ENCODE measurements at places on chromosomes 7 and 10.

DNA sequence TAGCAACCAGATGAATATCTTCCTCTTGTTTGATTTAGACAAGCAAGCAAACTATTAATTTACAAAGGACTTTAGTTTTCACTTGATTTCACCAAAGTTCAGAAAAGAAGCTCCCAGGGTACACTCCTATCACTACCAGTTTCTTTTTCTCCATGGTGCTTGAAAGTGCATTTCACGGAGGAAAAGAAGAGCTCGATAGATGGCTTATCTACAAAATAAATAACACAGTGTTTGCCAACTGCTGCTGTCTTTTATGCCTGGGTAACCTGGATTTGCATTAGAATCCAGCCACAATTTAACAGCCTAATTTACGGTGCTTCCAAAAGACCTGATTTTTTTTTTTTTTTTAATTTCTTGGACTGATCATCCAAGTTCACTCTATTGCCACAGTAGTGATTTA is 275.7 kb downstream of the GPR37 start:
- DNase-seq: no peak

DNA sequence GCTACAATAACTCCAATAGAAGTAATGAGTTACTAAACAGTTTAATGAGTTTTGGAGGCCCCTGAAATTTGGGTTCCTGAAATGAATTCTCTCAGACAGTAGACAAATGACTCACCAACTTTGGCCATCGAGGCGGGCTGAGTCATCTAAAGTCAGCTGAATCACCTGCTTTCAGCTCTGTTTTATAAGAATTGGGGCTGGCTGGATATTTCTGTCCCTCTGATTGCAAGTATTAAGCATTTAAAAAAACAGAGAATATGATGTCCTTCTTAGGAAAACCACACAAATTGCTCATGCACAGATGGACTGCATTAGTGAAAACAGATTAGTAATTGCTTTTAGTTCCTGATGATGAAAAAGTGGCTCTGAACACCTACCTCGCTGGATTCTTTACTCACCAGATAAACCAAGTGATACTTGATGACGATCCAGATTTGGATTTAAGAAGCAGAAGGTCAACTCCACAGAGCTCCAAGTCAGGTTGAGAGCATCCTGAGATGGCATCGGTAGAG is 59.1 kb downstream of the ZNF365 start:
- no peak for DNase-seq

GRCh38 chr10:68224810-68225209 is 7.1 kb downstream of the ATOH7 start:
- no peak for DNase-seq

DNA sequence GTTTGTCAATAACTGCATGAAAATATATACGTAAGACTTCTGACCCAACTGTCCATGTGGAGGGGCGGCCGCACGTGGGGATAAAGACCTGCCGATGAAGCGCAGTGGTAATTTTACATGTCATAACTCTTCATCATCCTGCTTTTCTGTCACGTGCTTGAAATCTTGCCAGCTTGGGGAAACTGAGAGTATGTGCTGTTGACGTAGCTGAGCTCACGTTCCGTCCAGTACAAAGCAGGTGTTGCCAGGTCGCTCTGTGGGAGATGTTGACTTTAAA is 105.1 kb downstream of the INPP5A start:
- no peak for DNase-seq

DNA sequence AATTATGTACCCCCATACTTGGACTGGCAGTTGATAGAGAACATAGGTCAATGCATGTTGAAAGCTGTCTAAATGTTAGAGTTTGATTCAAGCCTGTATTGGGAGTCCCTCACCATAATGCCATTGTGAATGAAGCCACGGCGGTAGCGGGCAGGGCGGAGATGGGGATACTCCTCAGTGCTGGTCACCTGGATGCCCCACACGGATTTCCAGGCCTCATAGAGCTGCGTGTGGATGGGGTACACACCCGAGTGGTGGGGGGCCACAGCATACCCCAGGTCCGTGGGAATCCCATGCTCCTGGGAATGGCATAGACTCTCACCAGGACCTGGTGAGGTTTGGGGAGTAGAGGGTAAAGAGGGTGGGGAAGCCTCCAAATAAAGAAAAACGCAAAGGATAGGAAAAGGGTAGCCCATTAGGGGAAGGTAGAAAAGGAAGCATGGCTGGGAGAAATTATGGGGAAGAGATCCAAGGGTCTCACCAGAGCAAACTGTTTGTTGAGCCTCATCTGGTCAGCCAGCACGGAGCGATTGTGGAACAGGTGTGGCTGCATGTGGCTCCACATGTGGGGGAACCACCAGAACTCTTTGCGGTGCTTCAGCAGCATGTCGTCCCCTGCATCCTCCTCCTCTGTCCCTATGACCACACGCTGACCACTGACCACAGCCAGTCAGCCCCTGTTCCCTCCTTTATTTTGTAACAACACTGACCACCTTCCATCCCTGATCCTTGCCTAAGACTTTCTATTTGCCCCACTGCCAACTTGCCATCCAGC is 5.0 kb downstream of the NDST2 start:
- DNase-seq: no peak

DNA sequence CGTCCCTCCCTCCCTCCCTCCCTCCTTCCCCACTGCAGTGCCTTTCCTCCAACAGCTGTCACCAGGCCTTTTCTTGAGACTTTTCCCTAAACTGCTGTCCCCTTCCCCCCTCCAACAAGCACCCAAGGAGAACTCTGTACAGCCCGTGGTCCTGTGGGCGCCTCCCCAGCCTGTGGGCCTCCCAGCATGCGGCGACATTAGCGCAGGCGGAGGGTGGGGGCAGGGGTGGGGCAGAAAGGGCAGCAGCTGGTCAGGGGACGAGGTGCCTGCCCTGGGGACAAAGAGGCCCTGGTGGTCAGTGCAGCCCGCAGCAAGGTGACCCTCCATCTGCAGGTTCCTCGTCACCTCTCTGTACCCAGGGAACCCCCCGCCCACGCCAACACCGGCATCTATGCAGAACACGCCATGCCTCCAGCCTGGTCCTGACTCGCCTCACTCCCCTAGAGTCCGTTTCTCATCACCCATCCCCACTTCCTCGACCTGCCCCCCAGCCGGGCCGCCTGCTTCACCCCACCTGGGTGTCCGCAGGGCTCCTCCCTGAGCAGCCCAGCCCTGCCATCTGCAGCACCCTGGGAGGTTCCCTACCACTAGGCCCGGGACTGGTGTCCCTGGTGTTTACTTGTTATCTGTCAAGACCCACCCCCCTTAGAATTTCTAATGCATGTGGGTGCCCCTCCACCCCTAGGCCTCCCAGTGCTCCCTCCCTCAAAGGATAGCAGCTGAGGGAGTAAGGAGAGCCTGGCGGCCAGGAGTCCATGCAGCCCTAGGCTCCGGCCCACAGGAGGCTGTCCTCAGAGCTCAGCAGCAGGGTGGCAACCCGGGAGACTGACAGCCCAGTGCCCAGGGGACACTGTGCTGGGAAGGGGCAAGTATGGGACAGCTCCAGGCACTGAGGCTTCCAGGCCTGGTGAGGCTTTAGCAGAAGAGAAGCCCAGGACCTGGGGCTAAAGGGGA is 147.8 kb downstream of the ARHGAP22 start:
- DNase-seq: no peak

GRCh38 chr10:48636901-48637300 is 32.0 kb upstream of the ARHGAP22 start:
- DNase-seq: no peak

DNA sequence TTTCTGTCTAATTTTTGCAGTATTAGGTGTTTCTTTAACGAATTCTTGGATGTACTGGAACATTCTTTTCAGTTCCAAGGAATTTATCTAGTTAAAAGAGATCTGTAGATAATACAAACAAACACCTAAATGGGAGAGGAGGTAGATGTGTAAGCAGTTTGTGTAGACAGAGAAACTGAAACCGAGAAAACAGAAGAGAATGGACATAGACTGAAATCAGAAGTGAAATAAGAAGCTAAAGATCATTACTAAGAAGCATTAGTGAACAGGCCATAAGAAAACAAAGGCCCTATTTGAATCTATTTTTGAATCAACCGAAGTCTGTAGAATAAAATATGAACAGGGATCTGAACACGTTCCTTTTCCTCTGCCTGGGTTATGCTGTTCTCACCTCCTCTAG is 26.5 kb upstream of the TMEM229A start:
- DNase-seq: no peak

DNA sequence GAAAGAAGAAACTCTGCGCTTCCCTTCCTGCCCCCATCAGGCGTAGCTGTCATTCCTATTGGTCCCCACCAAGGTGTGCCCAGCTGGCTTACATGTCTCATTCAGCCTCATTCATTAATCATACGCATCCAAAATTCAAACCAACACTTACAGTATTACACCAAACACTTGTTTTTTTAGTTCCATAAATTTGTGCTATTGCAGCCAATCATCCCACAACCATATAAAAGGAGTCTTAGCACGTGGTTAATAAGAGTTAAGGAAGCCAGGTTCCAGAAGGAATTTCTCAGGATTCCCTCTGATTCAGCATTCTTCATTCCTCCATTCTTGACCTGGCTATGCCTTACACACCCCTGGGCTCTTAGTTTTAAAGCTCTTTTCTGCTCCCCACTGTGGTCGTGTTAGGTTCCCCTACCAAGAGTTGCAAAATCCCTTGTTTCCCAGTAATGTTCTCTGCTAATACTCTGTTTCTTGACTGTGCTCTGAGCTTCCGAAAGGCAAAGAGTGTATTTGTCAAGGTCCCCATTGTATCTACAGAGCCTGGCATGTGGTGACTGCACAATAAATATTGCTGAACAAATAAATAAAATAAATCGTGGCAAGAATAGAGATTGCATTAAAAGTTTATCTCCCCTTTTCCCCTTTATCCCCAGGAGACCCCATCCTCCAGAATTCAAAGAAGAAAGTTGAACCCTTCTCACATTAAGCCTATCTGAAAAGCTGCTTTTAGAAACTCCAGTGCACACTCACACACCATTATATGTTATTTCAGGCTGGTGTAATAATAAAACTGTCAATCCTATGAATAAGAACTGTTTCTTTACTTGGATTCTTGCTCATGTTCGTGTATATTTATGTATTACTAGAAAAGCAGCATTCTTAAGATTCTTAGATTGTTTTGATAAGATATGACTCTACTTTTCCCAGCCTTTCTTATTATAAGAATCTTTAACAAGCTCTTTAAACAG is 514.4 kb downstream of the INHBA start:
- DNase-seq: no peak

Data from stimulated activated CD8-positive, alpha-beta memory T cell treated with anti-CD3 and anti-CD28 coated beads, Interleukin-7, amount 100 ng/mL, for 1 hour (primary cell).